ENCODE measurements at places on chromosomes 1 and 21. TPM values are rescaled to one million over a fixed set of nuclear protein-coding genes. Genes with fewer than 3 reads are reported as not detected.
A peak's percentile ranks its signal among the peaks of the same experiment; 100 is the strongest.

The MAP3K7CL gene
- total RNA-seq: 14.8 TPM

DNA sequence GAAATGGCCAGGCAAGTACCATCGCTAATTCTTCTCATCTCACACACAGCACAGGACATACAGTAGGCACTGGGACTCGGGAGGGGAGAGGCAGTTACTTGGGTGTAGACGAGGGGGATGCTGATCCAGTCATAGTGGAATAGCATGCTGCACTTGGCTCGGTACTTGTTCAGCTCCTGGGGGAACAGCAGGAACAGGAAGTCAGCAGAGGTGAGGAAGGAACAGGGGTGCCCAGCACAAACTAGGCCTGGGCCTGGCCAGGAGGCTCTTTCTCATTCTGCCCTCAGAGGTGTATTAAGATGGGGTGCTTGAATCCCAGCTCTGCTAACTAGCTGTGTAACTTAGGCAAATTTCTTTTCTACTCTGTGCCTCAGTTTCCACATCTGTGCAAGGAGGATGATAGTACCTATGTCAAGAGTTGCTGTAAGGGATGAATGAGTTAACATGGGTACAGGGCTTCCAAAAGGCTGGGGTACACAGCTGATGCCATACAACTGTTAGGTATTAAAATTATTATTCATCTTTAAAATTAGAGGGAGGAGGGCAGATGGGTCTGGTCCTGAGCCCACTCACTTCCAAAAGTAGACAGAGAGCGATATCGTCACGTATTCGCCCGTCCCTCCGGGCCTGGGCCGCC, 2.4 kb downstream of the BEST4 start:
- DNase-seq: no peak
- H3K4me1 ChIP-seq: no peaks in the 10 kb centered on the region
- H3K27ac ChIP-seq: no peak overlapping the region
- no peaks in the 10 kb centered on the region for H3K27me3 ChIP-seq
- peaks cover 8% of the 10 kb centered on the region for H3K36me3 ChIP-seq

- no peak for DNase-seq
- no peaks in the 10 kb centered on the region for H3K4me1 ChIP-seq
- H3K27me3 ChIP-seq: peaks cover 24% of the 10 kb centered on the region
- H3K27ac ChIP-seq: no peak overlapping the region
- no peaks in the 10 kb centered on the region for H3K36me3 ChIP-seq
Measured at GRCh38 chr1:14606632-14607031, 8.1 kb downstream of the KAZN start.

The C1orf185 gene
- not detected for total RNA-seq

GRCh38 chr1:91537281-91537986, 36.8 kb downstream of the CDC7 start:
- no peak overlapping the region for H3K4me3 ChIP-seq
- DNase-seq: peak; percentile 86
- no peaks in the 10 kb centered on the region for H3K36me3 ChIP-seq
- H3K27me3 ChIP-seq: peaks cover 10% of the 10 kb centered on the region

- no peak overlapping the region for H3K4me3 ChIP-seq
- H3K27me3 ChIP-seq: no peaks in the 10 kb centered on the region
- no peak overlapping the region for H3K27ac ChIP-seq
- H3K4me1 ChIP-seq: no peaks in the 10 kb centered on the region
- DNase-seq: no peak
Measured at GRCh38 chr1:178379807-178380206, 117.0 kb downstream of the CLEC20A start.

DNA sequence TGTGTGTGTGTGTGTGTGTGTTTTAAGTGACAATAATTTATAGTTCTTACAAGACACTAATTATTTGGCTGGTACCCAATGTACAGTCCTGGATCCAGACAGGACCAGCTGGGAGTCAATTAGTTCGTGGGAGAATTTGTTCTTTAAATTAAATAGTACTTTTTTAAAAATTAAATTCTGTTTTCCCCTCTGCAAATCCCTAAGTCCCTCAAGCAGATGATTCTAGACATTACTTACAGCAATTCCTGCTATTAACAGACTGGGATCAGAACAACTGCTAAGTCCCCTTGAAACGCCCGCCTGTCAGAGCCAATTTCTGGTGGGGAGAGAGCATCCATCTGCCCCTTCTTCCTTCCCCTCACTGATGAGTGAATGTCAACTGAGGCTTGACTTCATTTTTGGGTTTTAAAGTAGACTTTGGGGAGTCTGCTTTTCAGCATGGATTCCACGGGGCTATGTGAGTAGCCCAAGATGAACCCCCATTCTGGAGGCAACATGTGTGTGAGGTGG, 83.9 kb downstream of the SMYD2 start:
- H3K27me3 ChIP-seq: no peaks in the 10 kb centered on the region
- H3K36me3 ChIP-seq: peaks cover 47% of the 10 kb centered on the region
- DNase-seq: no peak
- H3K4me1 ChIP-seq: peaks cover 40% of the 10 kb centered on the region
- no peak overlapping the region for H3K4me3 ChIP-seq

- H3K27me3 ChIP-seq: no peaks in the 10 kb centered on the region
- H3K27ac ChIP-seq: no peak overlapping the region
- H3K36me3 ChIP-seq: no peaks in the 10 kb centered on the region
- DNase-seq: no peak
Measured at GRCh38 chr1:172024516-172024915, 183.2 kb downstream of the DNM3 start.

The LMX1A gene
- not detected for total RNA-seq

- H3K27ac ChIP-seq: no peak overlapping the region
- 0 out of 2 replicates have a peak, but pooled peaks cover 4% of the 10 kb centered on the region for H3K27me3 ChIP-seq
- no peaks in the 10 kb centered on the region for H3K4me1 ChIP-seq
- H3K4me3 ChIP-seq: no peak overlapping the region
- DNase-seq: no peak
- H3K36me3 ChIP-seq: no peaks in the 10 kb centered on the region
Measured at GRCh38 chr1:234235434-234235881, 137.8 kb upstream of the COA6 start.

GRCh38 chr1:192631749-192632148, 4.2 kb upstream of the RGS13 start:
- no peaks in the 10 kb centered on the region for H3K27me3 ChIP-seq
- H3K4me3 ChIP-seq: no peak overlapping the region
- H3K27ac ChIP-seq: no peak overlapping the region

The SPRR2F gene
- total RNA-seq: not detected

GRCh38 chr21:24183077-24183476, 1424.2 kb downstream of the MRPL39 start:
- H3K4me3 ChIP-seq: no peak overlapping the region
- no peak for DNase-seq
- H3K4me1 ChIP-seq: no peaks in the 10 kb centered on the region
- no peak overlapping the region for H3K27ac ChIP-seq

DNA sequence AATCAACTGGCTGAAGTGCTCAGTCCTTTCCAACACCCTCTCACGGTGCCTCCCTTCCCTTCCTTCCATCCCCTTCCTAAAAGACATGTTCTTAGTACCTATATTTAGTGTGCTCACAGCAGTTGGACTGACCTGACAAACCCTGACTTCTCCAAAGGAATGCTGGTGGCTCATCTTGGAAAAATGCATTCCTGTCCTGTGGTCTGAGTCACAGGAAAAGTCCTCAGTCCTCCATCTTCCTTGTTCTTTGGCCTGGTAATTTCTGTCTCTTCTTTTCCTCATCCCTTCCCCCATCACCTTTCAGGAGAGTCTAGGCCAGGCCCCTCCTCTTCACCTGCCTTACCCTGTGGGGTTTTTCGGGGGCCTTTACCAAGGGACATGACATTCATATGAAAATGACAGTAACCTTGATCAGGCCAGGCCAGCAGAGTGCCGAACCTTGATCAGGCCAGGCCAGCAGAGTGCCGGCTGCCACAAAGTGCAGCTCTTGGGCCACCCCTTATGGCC, 7.2 kb downstream of the ATP1B1 start:
- DNase-seq: peak; percentile 90
- H3K4me1 ChIP-seq: peaks cover 42% of the 10 kb centered on the region
- H3K36me3 ChIP-seq: peaks cover 4% of the 10 kb centered on the region
- H3K4me3 ChIP-seq: peak overlapping the region; percentile 17
- H3K27ac ChIP-seq: peak overlapping the region; percentile 43

DNA sequence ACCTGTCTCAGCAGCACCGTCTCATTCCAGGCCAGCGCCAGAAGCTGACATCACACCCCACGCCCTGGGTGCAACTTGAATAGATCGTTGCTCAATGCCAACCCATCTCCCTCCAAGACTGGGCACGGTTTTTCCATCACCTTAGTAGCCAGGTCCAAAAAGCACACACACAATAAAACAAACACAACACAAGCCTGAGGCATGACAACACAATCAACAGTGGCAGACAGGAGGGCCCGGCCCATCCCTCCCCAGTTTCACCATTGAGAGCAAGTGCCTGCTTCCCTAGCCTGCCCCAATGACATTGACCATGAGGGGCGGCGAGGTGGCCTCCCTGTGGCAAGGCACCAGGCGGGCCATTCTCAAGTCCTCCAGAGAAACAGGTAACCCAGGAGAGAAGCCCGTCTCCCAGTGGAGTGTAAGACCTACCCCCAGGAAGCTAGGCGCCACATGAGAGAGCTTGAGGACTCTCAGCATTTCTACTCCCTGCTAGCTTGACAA, 2.7 kb downstream of the IFFO2 start:
- no peak for DNase-seq
- no peak overlapping the region for H3K27ac ChIP-seq
- H3K27me3 ChIP-seq: no peaks in the 10 kb centered on the region
- peak overlapping the region; percentile 87 for H3K4me3 ChIP-seq
- H3K36me3 ChIP-seq: no peaks in the 10 kb centered on the region

The LRRC7 gene
- total RNA-seq: not detected

The NHLH1 gene
- not detected for total RNA-seq

Measured in GM23248 (cell line).